DMS79 treated with DMSO at 0.1 percent for 48 hours (cell line): ENCODE measurements at places on chromosomes 1 and 21.

DNA sequence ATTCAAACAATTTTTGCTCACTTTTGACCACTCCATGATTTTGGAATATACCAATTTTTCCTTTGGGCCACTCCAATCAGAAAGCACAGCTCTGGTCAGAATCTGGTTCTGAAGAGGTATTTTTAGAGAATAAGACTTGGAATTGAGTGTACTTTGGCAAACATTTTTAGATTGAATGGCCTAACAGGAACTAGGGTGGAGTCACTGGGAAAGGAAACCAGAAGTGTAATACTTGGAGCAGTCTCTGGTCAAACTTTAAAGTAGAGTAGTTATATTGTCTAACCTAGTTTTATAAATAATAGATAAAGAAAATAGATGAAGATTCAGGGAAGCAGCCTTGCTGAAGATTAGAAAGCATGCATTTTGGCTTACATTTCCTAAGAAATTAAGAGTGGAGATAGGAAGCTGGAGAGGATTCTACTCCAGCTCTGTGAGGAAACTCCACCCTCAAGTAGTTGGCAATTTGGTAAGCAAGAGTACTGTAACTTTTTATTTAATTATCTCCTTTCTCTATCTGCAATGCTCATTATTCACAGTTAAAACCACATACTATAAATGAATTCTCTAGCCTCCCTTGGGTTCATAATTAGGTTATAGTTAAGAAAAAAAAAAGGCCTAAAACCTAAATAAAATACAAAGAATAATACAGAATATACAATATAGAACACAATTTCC, 15.8 kb downstream of the STIL start:
- DNase-seq: no peak

DNA sequence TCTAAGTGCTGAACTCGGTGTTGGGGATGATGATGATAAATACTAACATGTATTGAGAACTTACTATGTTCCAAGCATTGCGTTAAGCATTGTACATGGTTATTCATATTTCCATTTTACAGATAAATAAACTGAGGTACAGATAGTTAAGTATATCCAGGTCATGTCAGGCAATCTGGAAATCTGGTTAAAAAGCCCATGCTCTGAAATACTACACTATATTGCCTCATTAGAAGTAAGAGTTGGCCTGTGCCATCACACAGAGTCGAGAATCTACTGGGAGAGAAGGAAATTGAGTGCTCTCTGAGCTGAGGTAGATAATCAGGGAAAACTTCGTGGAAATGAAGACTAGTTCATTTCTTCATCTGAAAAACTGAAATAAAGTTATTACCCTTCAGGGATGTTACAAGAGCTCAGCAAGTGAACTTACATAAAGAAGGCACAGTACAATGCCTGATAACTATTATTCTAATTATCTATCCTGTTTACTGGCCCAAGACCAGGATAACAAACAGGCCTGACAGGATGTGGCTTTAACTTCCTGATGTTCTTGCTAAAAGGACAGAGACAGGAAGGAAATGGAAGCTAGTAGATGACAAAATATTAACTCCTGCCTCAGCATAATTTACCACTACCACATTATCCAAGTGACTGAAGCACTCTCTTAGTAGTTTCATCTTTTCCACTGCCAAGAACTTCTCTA, 85.6 kb downstream of the EPS15 start:
- DNase-seq: no peak

GRCh38 chr1:91007092-91007491, 14.7 kb downstream of the ZNF644 start:
- no peak for DNase-seq

GRCh38 chr1:61055110-61055614, 27.2 kb upstream of the NFIA start:
- no peak for DNase-seq

- DNase-seq: no peak
These were observed 421.7 kb upstream of the DEPDC1 start for GRCh38 chr1:68918563-68918962.

DNA sequence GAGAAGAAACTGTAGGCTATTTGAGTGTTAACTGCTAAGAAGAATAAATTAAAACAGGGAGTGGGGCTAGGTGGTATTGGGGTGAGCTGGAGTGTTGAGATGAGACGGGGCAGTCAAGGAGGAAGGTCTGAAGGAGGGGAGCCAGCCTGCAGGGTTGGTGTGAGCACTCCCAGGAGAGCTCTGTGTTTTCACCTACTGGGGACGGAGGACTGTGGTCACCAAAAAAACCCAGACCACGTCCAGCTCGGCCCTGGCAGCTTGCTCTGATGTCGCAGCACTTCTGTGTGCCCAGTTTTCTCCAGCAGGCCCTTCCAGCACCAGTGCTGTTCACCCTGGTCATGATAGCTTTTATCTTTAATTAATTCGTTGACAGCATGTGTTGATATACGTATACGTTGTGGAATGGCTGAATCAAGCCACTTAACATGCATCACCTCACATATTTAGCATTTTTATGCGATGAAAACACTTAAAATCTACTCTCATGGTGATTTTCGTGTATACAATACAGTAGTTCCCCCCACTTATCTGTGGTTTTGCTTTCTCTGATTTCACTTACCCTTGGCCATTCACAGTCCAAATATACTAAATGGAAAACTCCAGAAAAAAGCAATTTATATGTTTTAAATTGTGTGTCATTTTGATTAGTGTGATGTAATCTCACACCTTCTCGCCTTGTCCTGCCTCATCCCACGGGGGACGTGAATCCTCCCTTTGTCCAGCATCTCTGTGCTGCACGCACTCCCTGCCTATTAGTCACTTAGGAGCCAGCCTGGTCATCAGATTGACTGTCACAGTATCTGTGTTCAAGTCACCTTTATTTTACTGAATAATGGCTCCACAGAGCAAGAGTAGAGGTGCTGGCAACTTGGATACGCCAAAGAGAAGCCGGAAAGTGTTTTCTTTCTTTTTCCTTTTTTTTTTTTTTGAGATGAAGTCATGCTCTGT, 12.3 kb downstream of the FAM3B start:
- no peak for DNase-seq

DNA sequence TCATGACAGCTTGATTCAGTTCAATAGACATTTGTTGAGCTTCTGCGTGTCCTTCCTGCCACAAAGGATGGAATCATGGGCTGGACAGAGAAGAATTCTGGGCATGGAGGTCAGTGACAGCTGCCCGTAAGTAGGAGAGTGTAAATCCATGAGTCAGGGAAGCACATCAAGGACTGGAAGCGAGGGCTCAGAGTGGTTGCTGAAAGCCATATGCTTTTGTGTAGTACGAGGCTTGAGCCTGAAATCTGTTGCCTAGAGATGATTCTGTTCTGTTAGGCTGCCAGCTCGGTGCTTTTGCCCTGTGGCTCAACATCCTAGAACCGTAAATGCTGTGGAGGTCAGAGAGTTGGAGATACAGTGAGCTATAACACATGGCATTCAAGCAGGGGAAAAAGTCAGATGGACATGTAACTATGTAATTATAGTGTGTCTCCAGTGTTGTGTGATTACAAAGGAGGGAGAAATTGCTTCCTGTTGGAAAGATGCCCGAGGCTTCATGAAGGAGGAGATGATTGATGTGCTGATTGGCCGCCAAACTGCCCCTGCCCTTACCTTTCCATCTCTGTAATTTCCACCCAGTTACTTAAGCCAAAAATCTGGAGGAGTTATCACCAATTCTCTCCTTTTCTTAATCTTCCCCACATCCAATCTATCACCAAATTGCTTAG, 92.8 kb upstream of the CACNA1E start:
- DNase-seq: peak; percentile 74

GRCh38 chr21:44871576-44872269, 1.8 kb downstream of the PTTG1IP start:
- DNase-seq: no peak

DNA sequence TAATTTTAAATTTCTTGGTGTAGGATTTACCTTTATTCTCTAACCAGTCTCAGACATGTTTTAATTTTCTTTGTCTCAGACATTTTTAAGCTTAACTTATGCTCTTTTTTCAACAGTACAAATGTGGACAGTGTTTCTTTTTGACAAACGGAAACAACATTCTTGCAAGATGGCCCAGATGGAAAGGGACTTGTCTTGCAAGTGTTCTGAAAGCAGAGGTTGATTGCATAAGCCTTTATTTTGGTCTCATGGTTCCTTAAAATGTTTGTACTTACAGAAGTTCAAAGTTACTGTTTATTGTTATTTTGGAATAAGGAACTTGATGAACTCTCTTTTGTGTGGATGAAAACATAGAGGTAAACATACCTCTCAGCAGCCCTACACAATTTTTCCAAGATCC, 22.9 kb downstream of the SMAP2 start:
- DNase-seq: no peak

- DNase-seq: peak; percentile 37
These were observed 6.0 kb upstream of the PPIE start for GRCh38 chr1:39732730-39733129.

DNA sequence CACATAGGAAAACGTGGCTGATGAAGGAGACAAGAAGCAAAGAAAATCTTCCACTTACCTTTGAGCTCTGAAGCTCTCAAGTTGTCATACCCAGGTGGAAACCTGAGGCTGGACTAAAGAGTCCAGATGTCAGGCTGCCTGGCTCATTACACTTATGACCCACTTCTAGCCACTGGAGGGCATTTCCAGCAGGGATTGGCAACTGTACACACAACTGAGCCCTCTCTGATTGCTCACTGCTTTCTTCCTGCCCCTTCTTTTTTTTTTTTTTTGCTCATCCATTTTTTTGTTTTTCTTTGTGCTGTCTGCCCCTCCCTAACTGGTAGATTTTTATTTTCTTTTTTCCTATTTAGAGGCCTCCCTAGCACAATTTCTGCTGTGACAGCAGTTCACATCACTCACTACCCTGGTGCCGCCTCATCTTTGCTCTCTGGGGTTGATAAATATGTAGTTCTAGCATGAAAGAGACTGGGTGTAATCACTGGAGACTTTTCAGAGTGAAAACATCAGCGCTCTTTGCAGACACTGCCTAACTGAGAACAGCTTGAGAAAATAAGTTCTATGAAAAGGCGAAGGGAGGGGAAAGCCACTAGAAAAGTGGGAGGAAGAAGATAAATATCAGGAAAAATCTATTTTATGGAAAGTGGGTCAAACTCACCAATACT, 334.5 kb downstream of the NUF2 start:
- peak; percentile 86 for DNase-seq

GRCh38 chr1:19333587-19334354, 21.6 kb downstream of the SLC66A1 start:
- DNase-seq: no peak

GRCh38 chr1:18849261-18849711, 10.2 kb downstream of the TAS1R2 start:
- no peak for DNase-seq

- no peak for DNase-seq
These were observed 745.1 kb downstream of the LTN1 start for GRCh38 chr21:28247454-28248020.

- no peak for DNase-seq
These were observed 316.8 kb downstream of the NFIA start for GRCh38 chr1:61399199-61399598.

- peak; percentile 86 for DNase-seq
These were observed 409.9 kb downstream of the PTPRU start for GRCh38 chr1:29646161-29646775.

DNA sequence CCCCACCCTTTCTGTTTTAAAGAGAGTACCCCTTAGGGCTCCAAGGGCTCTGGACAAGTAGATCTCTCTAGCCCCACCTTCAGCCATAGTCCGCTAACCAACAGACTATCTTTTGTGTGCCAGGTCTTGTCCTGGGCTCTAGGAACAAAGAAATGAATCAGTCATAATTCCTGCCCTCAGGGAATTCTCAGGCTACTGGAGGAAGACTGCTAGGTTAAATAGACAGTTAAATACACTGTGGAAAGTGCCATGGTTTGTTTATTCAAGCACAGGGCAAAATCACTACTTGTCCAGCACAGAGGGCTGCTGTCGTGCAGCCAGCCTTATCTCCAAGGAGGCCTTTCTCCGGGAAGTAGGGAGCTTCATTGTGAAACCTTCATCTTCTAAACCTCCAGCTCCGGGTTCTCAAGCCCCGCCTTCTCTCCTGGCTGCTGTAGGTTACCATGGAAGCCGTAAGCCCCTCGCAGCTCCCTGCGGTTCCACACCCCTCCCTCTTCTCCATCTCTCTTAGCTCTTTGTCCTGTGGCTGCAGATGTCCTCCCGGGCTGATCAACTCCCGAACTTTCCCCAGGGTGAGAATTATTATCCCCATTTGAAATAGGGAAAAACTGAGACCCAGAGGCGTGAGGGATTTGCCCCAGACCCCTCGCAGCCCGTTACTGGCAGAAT, 29.8 kb downstream of the SHISAL2A start:
- DNase-seq: peak; percentile 73

GRCh38 chr1:30273456-30273855, 449.9 kb downstream of the MATN1 start:
- DNase-seq: no peak

- DNase-seq: no peak
These were observed 225.1 kb downstream of the PLA2G4A start for GRCh38 chr1:187053876-187054275.
